ENCODE measurements at places on chromosomes 12 and 14.

DNA sequence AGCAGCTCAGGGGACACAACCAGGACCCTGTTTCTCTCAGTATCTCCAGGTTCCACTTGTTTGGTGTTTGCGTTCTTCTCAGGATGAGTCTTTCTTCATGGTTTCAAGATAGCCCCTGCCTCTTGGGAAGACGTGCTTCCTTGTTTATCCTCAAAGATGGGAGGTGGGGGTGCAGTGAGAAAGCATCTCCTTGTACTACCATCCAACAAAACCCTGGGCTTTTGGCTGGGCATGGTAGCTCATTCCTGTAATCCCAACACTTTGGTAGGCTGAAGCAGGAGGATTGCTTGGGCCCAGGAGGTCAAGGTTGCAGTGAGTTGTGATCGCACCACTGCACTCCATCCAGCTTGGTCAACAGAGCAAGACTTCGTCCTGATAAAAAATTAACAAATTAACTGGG is 21.0 kb upstream of the TUNAR start:
- no peak for DNase-seq

GRCh38 chr14:34300882-34301734 is 160.9 kb downstream of the SPTSSA start:
- DNase-seq: peak; percentile 65

- DNase-seq: peak; percentile 66
Measured at GRCh38 chr14:50319293-50319692, 7.2 kb downstream of the DMAC2L start.

GRCh38 chr12:110073049-110073831 is 24.9 kb upstream of the C12orf76 start:
- DNase-seq: peak; percentile 30

DNA sequence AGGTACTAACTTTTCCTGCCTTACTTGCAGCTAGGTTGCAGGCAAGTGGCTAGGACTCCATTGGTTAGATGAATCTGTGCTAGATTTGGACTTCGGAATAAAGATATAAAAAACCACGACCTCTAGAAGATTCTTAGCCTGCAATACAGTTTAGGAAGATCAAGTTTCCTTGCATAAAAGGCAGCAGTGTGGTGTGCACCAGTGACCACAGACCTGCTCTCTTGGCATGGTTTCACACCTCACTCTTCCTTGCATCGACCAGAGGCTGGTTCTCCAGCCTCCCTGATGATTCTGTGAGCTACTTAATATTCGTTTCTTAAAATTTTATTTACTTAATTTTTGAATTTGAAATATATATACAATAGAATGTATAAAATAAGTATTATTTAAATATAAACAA is 9.8 kb downstream of the KLHDC1 start:
- DNase-seq: no peak

DNA sequence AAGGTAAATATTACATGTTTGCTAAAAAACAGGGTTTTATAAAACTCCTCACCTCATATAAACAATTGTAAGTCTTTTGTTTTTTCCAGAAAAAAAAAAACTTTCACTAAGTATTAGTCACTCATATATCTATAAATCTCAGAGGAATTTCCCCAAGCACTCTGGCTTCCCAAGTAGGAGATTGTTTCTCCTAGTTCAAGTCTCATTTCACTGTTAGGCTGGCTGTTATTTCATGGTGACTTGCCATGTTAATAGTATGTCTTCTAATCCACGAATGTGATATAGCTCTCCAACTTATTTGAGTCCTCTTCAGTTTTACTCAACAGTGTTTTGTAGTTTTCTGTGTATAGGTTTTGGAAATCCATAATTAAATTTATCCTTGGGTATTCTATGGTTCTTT is 61.6 kb downstream of the CAPZA3 start:
- peak; percentile 53 for DNase-seq

- DNase-seq: peak; percentile 89
Measured at GRCh38 chr12:47736877-47737676, 11.8 kb upstream of the ENDOU start.

DNA sequence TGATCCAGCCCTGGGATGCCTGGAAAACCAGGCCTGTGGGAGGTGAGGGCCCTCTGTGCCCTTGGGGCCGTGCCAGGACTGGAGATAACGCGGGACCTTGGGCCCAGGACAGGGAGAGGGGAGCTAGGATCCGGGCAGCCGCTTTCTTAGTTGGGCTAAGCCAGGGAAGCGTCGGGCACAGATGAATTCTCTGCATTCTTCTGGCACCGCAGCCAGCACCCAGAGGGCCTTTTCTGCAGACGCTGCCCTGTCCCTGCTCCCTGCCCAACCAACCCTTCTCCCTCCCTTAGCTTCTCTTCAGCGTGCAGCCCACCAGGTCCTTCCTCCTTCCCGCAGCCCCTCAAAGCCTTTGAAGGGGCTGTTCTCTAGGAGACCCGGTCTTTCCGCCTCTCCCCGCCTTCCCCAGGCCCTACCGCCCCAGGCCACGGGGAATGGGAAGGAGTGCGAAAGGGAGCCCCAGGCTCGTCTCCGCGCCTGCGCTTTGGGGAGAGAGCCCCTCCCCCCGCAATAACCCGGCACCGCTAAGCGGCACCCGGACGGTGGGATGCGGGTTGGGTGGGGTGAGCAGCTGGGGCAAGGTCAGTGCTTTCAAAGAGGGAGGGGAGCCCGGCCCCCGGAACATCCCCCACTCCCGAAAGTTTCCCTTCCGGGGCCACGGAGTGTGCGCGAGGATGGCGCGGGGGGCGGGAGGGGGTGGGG is 663 bp downstream of the NCKAP5L start:
- DNase-seq: peak; percentile 38

DNA sequence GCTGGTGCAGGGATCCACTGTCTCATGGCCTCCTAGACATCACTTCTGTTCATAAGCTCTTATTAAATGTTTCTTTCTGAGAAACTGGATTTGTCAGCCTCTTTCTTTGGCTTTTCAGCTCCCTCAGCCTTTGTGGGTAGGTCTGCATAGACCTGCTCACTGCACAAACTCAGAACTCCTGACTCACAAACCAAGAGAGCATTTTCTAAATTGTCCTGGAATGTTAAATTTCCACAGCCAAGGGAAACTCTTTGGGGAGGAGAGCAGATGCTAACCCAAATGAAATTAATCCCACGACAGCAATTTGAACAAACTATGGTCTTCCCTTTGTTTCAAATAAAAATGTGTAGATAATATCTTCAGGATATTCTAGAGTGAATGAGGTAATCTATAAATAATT is 19.5 kb upstream of the CERS5 start:
- peak; percentile 49 for DNase-seq

DNA sequence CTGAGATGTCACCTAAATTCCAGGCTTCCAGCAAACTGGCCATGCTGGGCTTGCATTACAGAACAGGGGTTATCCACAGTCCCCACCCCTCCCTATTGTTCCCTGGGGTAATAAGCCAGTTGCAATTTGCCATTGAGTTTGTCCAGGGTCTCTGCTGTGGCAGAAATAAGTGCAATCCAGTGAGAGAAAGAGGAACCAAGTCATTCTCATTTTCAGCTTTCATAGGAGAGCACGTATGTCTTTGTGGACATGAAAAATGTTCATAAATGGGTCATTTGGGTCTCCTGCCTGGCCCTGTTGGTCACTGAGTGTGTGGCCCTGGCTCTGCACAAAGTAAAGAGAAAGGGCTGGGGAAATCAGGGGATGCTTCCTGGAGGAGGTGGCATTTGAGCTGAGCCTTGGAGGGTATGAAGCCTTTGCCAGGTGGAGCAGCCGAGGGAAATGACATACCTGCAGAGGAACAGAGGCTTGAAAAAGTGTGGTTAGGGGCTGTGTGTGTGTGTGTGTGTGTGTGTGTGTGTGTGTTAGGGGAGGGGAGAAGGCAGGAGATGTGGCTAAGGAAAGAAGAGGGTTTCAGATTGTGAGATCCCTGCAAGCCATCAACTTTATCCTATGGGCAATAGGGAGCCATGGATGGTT is 29.3 kb downstream of the CMKLR1 start:
- no peak for DNase-seq

GRCh38 chr12:24228371-24228770 is 278.9 kb upstream of the SOX5 start:
- DNase-seq: no peak

DNA sequence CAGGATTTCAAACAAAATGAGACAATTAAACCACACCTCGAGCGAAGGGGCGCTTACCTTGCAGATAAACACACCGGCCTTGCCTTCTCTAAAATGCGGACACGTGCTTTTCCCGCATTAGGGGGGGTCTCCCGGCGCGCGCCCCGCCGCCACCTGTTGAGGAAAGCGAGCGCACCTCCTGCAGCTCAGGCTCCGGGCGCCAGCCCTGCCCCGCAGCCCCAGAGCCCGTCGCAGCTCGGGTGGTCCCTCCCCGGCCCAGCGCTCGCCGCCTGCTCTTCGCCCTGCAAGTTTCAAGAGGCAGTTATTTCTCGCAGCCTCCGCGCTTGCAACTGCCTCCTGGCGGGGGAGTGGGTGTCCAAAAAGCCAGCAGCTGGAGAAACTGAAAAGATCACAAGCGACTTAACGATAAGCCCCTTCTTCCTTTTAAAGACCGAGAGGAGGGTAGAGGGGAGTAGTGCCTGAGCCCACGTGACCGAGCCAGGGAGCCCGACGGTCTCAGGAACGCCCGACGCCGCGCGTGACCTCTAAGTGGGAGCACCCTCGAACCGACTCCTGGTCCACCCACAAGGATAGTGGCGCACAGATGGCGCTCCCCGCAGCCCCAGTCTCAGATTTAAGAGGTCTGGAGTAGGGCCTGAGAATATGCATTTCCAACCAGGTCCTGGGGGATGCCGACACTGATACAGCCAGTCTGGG is at the start of gene ESR2:
ESR2 (minus strand) TSS at position 396 of the 696 bp plus-strand sequence. CDS start 11,386 bp downstream, outside the sequence.
- peak; percentile 37 for DNase-seq

GRCh38 chr14:56676042-56676441 is 96.4 kb downstream of the TMEM260 start:
- DNase-seq: no peak

GRCh38 chr12:45290216-45290605 is 74.3 kb downstream of the ANO6 start:
- peak; percentile 95 for DNase-seq
